ENCODE measurements at places on chromosomes 11 and 22. TPM values are rescaled to one million over a fixed set of nuclear protein-coding genes. Genes with fewer than 3 reads are reported as not detected.

DNA sequence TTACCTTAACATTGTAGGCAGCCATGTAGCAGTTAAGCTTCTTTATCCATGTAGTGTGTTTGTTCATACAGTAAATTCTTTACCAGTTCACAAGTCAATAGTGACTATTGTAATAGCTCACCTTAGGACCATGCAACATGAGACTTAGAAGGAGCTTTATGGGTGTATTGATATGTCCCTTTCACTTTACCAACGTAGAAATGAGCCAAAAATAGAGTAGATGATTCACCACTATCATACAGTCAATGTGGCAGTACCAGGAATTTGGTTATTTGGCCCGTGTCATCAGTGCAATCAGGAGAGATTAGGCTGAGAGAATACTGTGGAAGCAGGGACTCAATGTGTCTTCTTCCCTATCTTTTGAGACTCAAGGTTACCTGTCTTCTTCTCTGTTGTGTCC, 4.7 kb downstream of the ZDHHC13 start:
- peaks cover 13% of the 10 kb centered on the region for H3K36me3 ChIP-seq
- no peaks in the 10 kb centered on the region for H3K27me3 ChIP-seq
- no peak overlapping the region for H3K4me3 ChIP-seq

GRCh38 chr22:48803948-48804810, 1023.5 kb downstream of the BRD1 start:
- H3K27ac ChIP-seq, result no peak overlapping the region
- no peaks in the 10 kb centered on the region for H3K36me3 ChIP-seq
- no peaks in the 10 kb centered on the region for H3K27me3 ChIP-seq
- no peak overlapping the region for H3K4me3 ChIP-seq
- no peak for DNase-seq

DNA sequence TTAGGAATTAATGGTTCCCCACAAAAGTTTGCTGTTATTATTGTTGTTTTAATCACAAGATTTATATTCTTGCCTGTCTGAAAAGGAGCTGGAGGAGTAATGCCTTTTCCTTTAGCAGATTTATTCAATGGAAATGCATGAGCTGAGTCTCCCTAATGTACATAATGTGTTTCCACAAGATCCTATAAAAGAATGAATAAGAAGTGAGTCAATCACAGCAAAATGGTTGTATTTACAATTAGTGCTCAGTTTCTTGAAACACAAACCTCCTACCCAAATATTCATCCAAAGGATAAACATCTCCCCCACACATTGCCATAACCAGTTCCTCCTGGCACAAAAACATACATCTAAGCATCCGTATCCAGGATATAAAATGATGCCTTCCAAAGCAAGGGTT, 33.3 kb downstream of the ME3 start:
- peaks cover 3% of the 10 kb centered on the region for H3K36me3 ChIP-seq
- peaks cover 2% of the 10 kb centered on the region for H3K4me1 ChIP-seq
- no peaks in the 10 kb centered on the region for H3K27me3 ChIP-seq
- H3K4me3 ChIP-seq, result no peak overlapping the region
- no peak for DNase-seq
- H3K27ac ChIP-seq, result no peak overlapping the region

The TPBGL gene
- polyA plus RNA-seq, result not detected
